IPS DF 6.9 (cell line): ENCODE measurements at places on chromosomes 1 and 21.
A peak's percentile ranks its signal among the peaks of the same experiment; 100 is the strongest.

DNA sequence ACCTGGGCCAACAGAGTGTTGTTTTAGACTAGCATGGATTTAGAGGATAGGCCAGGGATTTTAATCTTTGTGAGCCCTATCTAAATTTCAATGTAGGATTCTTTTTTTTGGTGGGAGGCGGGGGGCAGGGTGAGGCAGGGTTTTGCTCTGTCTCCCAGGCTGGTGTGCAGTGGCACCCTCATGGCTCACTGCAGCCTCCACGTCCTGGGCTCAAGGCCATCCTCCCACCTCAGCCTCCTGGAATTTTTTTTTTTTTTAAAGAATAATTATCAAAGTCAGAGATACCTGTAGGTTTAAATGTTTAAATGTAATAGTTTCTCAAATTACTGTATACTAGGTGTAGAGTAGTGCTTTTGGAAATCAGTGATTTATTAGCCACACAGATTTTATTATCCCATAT lies 3.4 kb upstream of the MPC2 start:
- DNase-seq = no peak

DNA sequence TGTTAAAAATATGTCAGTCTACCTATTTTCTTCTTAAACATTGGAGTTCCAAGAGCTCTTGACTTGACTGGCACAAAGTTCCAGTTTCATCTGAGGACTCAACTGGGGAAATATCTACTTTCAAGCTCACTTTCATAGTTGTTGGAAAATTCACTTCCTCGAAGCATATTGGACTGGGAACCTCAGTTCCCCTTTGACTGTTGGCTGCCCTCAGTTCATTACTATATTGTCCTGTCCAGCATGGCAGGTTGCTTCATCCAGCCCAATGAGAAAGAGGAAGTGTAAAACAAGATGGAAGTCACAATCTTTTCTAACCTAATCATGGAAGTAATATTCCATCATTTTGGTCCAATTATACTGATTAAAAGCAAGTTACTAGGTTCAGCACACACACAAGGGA lies 54.3 kb downstream of the ZNF697 start:
- DNase-seq = no peak

GRCh38 chr1:175757381-175758015 lies 14.1 kb upstream of the TNR start:
- peak; percentile 35 for DNase-seq

GRCh38 chr1:221488550-221488949 lies 253.3 kb downstream of the DUSP10 start:
- DNase-seq = no peak

- DNase-seq = no peak
Observed at GRCh38 chr21:40765811-40766210, 81.1 kb downstream of the DSCAM start.

GRCh38 chr1:216815260-216816131 lies 92.3 kb upstream of the ESRRG start:
- DNase-seq = no peak

GRCh38 chr1:78114034-78114956 lies 68.5 kb downstream of the GIPC2 start:
- DNase-seq = peak; percentile 31

GRCh38 chr1:67832737-67833601 lies at the start of gene GNG12:
GNG12 (minus strand) TSS chr1:67833467; CDS start chr1:67707686, 125,781 bp downstream.
- DNase-seq = peak; percentile 64

DNA sequence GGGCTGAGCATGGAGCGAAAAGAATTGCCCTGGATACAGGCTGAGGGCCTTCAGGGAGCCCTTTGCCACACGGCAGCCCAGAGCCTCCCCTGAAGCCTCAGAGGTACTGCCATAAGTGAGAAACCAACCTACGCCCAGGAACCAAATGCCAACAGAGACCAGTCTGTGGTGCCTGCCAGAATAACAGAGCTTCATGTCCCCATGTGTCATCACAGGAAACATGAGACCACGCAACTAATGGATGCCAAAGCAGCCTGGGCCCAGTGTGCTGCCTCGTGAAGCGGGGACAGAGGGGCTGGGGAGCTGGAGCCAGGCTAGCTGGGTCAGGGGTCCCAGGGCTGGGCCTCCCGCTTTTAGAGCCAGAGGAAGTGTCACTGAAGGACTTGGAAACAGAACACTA lies 18.7 kb upstream of the STUM start:
- no peak for DNase-seq

GRCh38 chr1:7869136-7869920 lies 16.5 kb upstream of the UTS2 start:
- DNase-seq = no peak

DNA sequence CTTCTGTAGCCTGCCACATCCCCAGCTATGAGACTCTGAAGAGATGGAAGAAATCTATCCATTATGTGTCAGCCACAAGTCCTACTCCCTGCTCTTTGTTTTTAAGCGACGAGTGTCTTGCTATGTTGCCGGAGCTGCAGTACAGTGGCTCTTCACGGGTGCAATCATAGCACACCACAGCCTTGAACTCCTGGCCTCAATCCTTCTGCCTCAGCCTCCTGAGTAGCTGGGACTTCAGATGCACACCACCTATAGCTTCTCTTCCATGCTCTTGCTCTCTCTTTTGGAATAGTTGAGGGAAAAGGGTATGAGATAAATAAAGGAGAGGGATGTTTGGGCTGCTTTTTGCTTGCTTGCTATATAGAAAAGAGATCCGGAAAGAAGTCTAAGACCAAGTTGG lies 1.6 kb downstream of the TUFT1 start:
- DNase-seq = no peak
